ENCODE measurements at places on chromosomes 7 and 10.

DNA sequence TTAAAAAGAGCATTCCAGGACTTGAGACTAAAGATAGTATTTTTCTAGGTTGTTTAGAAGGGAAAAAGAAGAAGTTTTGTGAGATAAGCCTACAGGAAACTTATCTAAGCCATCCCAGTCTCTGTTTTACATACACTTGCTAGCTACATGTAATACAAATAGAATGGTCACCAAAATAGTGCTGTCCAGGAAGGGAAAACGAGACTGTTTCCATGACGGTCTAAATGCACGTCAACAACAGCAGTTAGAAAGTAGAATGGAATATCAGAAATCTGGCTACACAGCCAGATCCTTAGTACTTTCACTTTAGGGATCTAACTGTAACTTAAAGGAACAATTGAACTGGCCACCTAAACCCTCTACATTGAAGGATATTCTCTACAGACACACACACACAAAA lies 117.6 kb downstream of the TSPAN12 start:
- H3K4me3 ChIP-seq = no peak overlapping the region
- H3K27me3 ChIP-seq = peaks cover 5% of the 10 kb centered on the region
- no peaks in the 10 kb centered on the region for H3K36me3 ChIP-seq

DNA sequence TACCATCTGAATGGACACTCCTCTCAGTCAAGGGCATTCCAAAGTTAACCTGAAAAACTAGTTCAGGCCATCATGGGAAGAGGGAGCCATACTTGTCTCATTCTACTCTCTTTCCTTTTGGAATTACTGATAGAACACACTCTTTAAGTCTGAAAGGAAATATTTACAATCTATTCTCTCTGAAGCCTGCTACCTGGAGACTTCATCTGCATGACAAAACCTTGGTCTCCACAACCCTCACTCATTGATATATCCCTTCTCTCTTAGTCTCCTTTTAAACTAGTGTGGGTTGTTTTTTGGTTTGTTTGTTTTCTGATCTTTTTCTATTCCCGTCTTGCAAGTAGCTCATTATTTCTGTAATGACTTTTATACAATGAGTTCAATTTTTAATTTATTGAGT lies 169.5 kb downstream of the C1GALT1 start:
- H3K27ac ChIP-seq = no peak overlapping the region
- no peak overlapping the region for H3K4me3 ChIP-seq
- H3K4me1 ChIP-seq = no peaks in the 10 kb centered on the region
- DNase-seq = no peak
- H3K36me3 ChIP-seq = peaks cover 1% of the 10 kb centered on the region

- no peak overlapping the region for H3K27ac ChIP-seq
- H3K27me3 ChIP-seq = peaks cover 44% of the 10 kb centered on the region
- peaks cover 9% of the 10 kb centered on the region for H3K4me1 ChIP-seq
- H3K4me3 ChIP-seq = no peak overlapping the region
- DNase-seq = no peak
- no peaks in the 10 kb centered on the region for H3K36me3 ChIP-seq
These were observed 82.8 kb downstream of the GATA3 start for GRCh38 chr10:8137272-8137681.

- peaks cover 10% of the 10 kb centered on the region for H3K36me3 ChIP-seq
- no peak overlapping the region for H3K4me3 ChIP-seq
- H3K27ac ChIP-seq = no peak overlapping the region
- H3K27me3 ChIP-seq = no peaks in the 10 kb centered on the region
- H3K4me1 ChIP-seq = no peaks in the 10 kb centered on the region
These were observed 548.7 kb upstream of the GALNT17 start for GRCh38 chr7:70582927-70583895.

- H3K27me3 ChIP-seq = no peaks in the 10 kb centered on the region
- H3K4me3 ChIP-seq = no peak overlapping the region
- H3K36me3 ChIP-seq = peaks cover 15% of the 10 kb centered on the region
- no peak overlapping the region for H3K27ac ChIP-seq
- peaks cover 2% of the 10 kb centered on the region for H3K4me1 ChIP-seq
- DNase-seq = no peak
These were observed 23.0 kb upstream of the MSS51 start for GRCh38 chr10:73456187-73456890.

Measured in stimulated activated naive B cell treated with anti-CD40 and anti-IgM and Interleukin-4, amounts not matched to agents 10 μg/mL and 1 μg/mL and 100 μg/mL, for 72 hours (primary cell).